Hepatocyte (in vitro differentiated cells): ENCODE measurements at places on chromosomes 6 and 20.

DNA sequence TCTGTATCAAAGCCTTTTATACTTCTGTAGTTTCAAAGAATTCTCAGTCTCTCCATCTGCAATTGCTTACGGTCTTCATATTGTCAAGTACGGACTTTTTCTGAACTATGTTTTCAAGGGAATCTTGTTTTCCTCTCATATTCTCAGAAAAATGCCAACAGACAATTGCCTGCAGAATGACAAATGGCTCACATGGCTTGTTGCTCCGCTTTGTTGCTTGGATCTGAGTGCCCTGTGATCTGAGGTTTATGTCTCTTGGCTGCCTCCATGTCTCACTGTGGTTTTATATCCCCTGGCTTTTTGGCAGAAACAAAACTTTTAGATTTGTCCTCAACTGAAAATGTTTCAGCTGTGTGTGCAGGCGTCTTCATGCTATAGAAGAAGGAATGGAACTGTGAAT, 285.4 kb upstream of the CHD6 start:
- DNase-seq, result no peak

DNA sequence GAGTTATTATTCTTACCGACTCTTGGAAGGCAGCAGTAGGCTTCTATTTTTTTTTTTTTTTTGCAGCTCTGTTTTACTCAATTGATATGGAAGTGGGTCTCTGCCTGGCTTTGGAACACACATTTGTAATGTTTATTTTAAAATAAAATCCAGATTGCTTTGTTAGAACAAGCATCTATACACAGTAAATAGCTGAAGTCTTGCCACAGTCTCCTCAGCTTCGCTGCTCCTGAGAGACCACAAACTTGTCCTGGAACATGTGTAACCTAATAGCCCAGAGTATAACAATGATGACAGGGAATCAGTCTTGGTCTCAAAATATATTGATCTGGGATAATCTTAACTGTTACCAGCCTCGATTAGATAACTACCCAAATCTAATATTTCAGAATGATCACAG, 299.8 kb upstream of the NOX3 start:
- no peak for DNase-seq

DNA sequence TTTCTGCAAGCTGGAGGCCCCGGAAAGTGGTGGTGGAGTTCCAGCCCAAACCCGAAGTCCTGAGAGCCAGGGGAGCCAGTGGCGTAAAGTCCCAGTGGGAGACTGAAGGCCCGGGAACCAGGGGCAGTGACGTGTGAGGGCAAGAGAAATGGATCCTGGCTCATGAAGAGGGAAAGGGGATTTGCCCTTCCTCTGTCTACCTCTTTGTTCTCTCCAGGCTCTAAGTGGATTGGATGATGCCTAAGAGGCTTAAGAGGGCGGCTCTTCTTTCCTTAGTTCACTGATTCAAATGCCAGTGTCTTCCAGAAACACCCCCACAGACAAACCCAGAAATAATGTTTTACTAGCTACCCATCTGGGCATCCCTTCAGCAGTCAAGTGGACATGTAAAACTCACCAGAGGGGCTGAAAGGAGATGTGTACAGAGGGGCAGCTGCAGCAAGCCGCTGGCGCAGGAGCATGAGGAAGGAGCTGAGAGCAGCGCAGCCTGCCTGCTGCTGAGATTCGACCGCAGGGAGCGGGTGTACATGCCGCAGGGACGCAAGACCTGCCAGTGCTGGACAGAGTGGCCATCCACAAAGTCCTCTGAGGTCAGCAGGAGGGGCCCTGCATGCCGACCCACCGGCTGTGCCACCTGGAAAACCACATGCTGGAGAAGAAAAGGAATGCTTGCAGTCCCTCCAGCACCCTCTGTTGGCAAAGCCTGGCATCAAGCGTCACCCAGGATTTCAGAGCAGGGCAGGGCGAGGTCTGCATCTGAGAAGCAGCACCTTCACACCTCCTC, 29.5 kb downstream of the CDYL start:
- peak; percentile 27 for DNase-seq

DNA sequence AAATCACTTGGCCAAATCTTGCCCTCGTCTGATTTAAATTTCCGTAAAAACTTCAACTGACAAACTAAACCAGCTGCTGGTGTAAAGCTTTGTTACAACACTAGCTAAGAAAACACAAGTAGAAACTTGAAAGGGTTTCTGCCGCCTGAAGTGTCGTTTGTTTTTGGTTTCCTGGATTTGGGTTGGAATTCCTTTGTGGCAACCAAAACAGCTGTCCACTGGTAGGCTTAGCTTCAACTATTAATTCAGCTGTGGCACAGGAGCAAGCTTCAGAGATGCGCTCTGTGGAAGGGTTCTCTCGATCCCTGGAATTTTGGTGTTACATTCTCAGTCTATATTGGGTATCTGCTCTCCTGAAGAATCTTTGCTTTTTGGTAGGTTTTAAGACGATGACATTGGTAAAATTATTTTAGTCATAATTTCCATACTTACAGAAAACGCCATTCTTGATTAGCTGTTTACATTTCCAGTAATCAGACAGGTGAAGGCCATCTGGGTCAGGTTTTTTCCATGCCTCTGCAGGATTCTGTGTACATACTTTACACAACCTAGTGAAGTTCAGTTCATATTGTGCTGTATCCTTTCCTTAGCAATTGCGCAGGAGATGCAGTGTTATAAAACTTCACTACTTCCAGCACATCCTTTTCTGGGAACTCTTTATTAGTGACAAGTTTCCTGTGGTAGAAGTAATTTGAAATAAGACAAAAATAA, 29.9 kb upstream of the SAMD3 start:
- no peak for DNase-seq

DNA sequence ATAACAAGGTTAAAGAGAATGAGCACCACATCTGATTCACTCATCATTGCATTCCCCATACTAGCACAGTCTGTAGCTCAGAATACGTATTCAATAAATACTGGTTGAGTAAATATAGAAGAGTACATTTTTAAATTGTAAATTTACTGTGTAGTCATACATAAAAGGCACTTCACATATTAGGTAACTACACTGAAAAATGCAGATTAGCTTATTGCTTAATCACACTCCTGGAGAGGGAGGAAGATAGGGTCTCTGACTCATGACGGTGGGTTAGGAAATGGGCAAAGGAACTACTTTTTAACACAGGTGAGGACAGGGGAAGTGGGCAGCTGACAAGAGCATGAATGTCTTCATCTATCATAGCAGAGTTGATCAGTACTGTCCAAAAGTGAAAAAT, 133.2 kb downstream of the TBC1D32 start:
- no peak for DNase-seq

- no peak for DNase-seq
Observed at GRCh38 chr20:33784225-33784624, 26.9 kb upstream of the CHMP4B start.

DNA sequence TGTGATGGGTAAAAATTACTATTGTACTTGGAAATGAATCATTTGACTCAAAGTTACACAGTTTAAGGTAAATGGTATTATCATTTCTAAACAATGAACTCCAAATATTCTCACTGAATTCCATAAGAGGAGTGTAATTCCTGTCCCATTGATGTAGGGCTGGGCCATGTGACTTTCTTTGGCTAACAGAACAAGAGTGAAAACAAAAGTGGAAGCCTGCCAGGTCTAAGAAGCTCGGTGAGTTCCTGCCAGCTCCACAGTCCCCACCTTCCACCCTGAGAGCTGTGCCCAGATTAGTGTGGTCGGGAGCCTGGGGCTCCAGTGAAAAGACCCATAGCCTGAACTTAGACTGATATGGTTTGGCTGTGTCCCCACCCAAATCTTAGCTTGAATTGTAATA, 24.6 kb downstream of the TBXT start:
- no peak for DNase-seq

DNA sequence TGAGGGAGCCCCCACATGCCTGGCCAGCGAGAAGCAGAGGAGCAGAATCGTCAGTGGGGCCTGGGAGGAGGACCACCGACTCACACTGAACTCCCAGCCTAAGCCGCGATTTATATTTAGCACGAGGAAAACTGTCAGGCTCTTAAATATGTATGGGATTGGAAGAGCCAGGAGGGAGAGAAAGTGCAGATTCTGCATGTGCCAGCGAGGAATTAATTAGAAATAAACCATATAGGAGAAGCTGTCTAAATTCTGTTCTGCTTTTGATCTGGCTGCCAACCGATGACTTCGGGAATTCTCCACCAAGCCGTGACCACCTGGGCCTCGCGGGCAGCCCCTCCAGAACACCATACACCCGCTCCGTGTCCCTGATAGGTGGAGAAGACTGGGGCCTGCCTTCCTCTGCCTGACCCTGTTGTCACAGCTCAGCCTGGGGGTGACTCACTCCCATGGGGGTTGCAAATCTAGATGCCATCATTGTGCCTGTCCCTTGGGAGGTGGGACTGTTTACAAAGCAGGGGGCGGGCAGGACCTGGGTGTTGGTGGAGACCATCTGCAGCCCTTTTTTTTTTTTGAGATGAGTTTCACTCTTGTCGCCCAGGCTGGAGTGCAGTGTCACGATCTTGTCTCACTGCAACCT, 91.1 kb upstream of the PMEPA1 start:
- no peak for DNase-seq

DNA sequence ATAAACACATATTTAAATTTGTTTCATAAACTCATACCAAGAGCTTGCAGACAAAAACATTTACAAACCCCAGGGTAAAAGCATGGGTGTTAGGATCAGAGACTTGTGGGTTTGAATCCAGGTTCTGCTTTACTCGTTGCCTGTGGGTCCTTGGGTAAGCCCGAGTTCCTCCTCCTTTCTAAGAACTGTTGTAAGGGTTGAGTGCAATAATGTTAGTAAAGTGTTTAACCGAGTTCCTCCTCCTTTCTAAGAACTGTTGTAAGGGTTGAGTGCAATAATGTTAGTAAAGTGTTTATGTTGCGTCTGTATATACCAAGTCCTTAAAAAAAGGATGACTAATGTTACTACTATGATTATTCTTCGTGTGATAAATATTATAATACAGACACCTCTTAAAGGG, 18.7 kb downstream of the CCDC170 start:
- no peak for DNase-seq

- peak; percentile 96 for DNase-seq
Observed at GRCh38 chr6:100880853-100881706, at the start of gene ASCC3. Gene ASCC3 (minus strand): TSS chr6:100881329. CDS start chr6:100867997, 13,332 bp downstream.
